ENCODE measurements at places on chromosomes 1 and 21.

DNA sequence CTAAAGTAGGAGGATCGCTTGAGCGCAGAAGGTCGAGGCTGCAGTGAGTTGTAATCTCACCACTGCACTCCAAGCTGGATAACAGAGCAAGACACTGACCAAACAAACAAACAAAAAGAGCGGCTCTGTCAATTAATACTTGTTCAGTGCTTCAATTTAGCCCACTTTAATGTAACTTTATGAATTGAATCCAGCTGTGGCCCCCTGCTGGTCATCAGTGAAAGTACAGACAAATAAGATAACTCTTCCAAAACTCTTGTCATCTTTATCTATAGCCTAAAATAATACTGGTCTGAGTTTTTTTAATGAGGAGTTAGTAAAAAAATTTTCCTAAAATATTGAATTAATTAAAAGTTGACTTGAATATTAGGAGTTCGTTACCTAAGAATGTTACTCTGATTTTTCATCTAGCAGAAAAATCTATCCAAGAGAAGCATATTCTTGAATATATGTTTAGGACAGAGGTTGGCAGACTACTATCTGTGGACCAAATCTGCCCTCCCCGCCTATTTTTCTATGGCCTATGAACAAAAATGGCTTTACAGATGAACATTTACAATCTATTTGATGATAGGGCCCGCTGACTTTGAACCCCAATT lies 26.1 kb downstream of the ATP5PF start:
- DNase-seq, result peak; percentile 21

DNA sequence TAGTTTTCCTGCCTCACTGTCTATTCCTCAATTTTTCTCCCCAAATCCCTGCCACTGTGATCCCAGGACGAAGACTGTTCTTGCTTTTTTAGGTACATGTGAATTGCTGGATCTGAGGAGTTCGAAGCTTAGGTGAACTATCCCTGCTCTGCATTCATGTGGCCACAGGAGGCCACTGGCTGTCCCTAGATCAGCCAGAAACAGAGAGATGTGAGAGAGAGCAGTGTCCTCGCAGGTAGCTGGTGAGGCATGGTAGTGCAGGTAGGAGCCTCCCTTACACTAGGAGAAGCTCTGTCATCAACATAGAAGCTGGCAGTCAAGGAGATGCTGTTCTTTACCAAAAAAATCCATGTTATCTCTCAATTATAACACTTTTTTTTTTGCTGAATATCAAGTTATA lies 71.5 kb downstream of the USP24 start:
- peak; percentile 14 for DNase-seq

DNA sequence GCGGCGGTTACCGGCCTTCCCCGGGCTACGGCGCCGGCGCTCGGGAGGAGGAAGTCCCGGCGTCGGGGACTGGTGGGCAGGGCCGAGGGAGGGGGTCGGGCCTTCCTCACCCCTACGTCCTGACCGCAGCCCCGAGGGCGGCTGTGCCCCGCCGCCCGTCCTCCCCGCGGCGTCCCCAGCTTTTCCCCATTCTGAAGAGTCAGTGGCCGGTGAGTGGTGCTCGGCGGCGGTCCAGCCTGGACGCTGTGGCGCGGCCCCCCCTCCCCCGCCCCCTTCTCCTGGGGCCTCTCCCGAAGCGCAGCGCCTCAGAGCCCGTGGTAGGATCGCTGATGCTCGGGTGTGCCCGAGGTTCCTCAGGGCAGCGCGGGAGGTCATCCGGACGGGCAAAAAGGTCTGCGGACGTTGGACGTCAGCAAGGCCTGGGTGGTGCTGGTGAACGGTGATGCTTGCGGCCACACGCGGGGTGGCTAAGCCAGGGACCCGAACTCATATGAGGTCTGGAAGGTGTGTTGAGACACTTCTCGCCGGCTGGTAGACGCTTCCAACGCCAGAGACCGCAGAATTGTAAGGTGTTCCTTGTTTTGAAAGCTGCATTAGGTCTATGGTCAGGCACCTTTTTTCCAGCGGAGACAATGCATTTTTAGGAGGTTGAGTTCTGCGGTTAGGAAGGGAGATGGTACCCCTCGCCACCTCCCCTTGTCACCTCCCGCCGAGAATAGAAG lies 725 bp downstream of the SLC25A33 start:
- peak; percentile 32 for DNase-seq

- no peak for DNase-seq
Observed at GRCh38 chr1:44790968-44791801, 3.2 kb upstream of the BEST4 start.

DNA sequence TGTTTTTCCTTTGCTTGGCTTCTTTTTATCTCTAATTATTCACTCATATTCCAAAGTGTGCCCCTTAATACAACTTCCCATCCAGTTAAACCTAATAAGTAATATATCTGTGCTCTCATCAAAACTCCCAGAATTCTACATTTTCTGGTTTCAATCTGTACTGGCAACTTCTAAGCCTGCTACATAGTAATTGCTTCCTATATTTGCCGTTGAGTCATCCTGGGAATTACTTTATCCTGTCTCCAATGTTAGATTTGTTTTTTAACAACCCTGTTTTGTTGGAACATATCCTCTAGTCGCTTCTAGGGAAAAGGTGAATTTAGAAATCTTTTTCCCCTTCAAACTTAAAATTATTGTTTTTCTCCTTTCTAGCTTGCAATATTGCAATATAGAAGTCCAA lies 620.5 kb upstream of the PKN2 start:
- DNase-seq, result no peak

GRCh38 chr21:27764056-27764455 lies 797.2 kb upstream of the ADAMTS5 start:
- no peak for DNase-seq

GRCh38 chr1:223410036-223410435 lies 16.8 kb downstream of the CCDC185 start:
- DNase-seq, result no peak

- no peak for DNase-seq
Observed at GRCh38 chr1:47651311-47652089, 213.7 kb downstream of the FOXD2 start.

DNA sequence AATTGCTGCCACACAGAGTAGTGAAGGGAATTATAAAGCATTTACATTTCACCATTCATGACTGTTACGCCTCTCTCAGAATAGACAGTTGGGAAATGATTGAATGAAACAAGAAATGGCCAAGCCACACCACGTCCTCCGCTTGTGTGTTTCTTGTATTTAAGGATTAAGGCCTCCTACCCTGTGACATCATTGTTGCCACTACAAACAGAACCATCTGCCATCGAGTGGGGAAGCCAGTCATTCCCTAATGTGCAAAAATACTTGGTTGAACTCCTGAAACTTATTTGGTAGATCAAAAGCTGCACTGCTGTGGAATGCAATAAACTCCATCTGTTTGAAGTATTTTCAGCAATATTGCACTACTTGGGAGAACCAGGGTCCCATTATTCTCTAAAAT lies 99.0 kb upstream of the C1orf105 start:
- no peak for DNase-seq

GRCh38 chr1:167543199-167543990 lies 10.2 kb downstream of the CREG1 start:
- no peak for DNase-seq

DNA sequence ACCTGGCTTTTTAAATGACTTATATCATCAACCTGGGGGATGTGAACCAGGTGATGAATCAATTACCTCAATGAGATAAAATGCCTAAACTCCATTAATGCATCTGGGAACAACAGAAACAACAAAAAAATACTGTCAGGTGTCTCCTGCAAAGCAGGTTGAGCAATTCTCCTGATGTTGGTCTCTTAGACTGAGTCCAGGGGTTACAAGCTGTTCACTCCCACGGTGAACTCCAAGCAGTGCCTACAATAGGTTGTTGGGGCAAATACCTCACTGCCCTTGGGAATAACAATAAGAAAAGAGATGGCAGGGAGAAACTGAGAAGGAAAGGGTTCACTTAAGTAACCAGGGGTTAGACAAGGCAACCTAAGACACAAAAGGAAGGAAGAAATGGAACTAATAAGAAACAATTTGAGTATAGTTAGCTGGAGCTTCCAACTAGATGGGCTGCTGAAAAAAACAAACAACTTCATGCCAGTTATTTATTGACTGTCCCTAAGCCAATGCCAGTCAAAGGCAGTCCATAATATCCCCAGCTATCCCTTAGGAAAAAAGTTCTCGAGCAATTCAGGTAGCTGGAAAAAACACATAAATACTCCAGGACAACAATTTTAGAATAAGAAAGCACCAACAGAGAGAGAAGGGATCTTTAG lies 97.6 kb upstream of the MAGI3 start:
- no peak for DNase-seq

- no peak for DNase-seq
Observed at GRCh38 chr1:157523774-157524493, 28.4 kb downstream of the FCRL5 start.

DNA sequence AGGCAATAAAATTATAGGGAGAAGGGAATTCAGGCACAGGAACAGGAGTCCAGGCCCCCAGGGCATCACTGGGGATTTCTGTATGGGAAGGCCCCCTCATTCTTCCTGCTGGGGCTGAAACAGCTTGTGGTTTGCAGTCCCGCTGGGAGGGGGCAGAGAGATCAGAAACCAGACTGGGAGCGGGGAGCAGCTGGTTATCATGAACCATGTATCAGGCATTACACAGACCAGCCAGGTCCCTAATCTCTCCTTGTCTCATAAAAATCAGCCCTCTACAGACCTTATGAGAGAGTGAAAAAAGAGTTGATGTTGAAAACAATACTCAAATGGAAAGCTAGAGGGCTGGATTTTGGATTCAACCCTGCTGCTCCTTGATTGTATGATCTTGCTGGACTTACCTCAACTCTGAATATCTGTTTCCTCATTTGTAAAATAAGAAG lies 93.4 kb upstream of the F3 start:
- no peak for DNase-seq

- peak; percentile 48 for DNase-seq
Observed at GRCh38 chr1:81801651-81802456, 1.1 kb downstream of the ADGRL2 start.

DNA sequence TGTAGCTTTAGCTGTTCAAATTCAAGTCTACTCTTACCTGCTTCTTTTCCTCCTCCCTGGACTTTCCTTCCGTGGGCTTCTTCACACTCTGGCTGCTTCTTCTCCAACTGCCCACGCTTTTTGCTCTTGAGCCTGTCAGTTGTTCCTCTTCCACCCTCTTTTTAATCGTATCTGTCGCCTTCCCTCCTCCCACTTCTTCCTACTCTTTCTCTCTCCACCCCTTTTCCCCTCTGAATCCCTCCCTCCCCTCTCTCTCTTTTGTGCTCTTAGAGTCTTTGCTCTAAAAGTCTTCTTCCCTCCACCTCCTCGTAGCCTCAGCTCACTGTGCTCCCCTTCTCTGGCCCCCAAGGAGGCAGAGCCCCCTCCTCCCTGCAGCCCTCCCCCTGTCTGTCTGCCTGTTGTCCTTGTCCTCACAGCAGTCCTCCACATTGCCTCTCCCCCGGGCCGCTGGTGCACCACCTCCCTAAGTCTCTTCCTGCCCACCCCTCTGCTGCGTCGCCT lies 12.9 kb upstream of the GJA5 start:
- DNase-seq, result no peak

GRCh38 chr1:211739671-211740411 lies 64.4 kb upstream of the NEK2 start:
- DNase-seq, result no peak

DNA sequence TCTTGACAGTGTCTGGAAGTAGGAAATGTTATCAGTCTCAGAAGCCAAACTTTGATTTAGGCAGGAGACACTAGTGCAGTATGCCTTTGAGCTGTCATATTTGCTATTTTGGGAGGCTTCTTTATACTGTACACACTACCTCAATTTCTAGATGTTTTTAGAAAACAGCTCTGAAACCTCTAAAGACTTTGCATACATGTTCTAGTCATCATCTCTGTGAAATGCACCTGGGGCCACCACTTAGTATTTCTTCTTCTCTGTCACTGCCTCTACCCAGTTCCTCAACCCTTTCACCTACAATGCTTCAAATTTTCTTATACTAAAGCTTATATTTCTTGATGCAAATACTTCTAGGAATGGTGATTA lies 29.1 kb upstream of the PLA2G4A start:
- DNase-seq, result no peak

- no peak for DNase-seq
Observed at GRCh38 chr1:59506952-59507351, 210.1 kb downstream of the FGGY start.
